Cortex of kidney (tissue), 1 donor: ENCODE measurements at places on chromosomes 6 and 20.

DNA sequence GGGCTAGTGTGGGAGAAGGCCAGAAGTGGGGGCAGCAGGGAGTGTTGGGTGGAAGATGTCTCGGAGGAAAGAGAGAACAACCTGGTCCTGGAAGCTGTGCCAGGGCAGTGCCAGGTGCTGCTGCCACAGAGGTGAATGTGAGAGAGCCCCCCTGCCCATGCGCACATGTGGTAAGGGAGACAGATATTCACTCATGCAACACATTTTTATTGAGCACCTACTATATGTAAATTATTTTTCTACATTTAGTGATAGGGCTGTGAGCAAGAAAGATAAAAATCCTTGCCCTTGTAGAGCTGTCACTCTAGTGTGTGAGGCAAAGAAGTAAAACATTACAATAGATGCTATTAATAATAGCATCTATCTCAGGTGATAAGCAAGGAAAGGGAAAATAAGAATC, 471 bp downstream of the CLPSL1 start:
- no peak for DNase-seq

GRCh38 chr6:32692019-32692418, 25.6 kb upstream of the HLA-DQB1 start:
- DNase-seq = no peak

DNA sequence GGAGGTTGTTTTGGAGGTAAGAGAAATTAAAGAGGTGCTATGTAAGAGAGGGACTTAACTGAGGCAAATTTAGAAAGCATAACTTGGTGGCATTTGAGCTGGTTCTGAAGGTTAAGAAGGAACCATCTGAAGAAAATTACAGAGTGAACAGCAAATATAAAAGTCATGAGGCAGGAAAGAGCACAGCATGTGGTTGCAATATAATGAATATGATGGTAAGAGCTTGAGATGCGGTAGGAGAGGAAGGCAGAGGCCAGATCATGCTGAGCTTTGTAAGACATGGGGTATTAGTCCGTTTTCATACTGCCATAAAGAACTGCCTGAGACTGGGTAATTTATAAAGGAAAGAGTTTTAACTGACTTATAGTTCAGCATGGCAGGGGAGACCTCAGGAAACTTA, 279.1 kb downstream of the UTRN start:
- DNase-seq = no peak

GRCh38 chr6:109299776-109300564, 82.3 kb downstream of the CD164 start:
- no peak for DNase-seq

DNA sequence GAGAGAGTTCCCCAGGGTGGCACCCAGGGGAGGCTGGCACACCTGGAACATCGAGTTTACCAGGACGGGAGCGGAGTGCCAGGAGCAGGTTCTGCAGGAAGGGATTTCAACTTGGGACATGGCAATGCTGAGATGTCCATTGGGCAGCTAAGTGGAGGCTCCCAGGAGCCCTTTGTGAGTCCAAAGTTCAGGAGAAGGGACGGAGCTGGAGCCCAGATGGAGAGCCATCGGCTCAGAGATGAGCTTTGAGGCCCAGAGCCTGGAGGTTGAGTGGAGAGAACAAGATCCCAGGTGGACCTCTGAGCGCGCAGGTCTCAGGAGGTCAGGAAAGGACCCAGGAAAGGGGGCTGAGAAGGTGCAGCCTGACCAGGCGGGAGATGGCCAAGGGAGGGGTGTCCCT, 67.5 kb upstream of the AFDN start:
- no peak for DNase-seq

DNA sequence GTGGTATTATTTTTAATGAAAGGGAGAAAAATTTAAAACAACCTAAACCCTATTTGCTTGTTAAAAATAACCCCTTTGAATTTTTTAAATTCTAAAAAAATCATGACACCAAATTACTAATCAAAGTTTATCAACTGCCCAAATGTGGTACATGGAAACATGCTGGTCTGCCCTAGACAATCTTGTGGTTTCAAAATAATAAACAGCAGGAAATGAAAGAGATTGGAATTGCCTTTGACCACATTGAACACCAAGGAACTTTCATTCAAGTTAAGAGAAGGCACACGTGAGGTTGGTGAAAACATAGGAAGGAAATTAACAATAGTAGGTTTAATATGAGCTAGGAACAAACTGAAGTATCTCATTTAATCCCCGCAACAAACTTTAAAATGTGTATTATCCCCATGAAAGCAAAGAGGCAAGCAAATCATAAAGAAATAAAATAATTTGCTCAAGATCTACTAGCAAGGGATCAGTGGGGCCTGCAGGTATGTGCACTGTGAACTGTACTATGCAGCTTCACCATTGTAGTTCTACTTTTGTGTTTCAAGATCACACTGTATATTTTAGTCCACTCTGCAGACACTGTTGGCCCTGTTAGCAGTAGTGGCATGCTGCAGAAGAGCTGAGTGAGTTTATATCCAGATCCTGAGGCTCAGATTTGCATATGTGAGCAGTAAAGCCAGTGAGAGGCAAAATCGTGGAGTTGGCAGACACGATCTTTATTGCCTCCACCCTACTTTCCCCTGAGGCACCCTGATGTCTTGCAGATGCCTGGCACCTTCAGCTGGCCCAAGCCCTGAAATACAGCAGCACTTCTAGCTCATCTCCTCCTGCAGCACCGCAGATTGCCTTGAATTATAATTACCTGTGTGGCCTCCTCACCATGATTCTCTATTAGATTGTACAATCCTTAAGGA, 157.8 kb upstream of the TENT5A start:
- DNase-seq = no peak

- no peak for DNase-seq
Measured at GRCh38 chr20:54197621-54198604, 10.0 kb upstream of the PFDN4 start.

DNA sequence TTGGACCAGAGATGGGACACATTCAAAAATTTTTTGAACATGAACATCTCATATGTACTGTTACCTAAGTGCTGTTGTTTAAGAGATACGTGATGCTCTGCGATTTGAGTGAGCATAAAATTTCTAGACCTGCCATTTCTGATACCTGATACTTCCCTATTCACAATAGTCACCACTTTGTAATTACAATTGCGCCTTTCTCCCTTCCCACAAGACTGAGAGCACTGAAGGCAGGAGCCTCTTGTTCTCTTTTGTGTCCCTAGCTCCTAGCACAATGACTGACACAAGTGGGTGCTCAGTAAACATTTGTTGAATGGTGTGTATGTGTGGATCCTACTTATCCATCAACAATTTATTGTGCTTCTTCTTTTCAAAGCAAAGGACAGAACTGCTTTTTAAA, 92.8 kb upstream of the TMEM30A start:
- DNase-seq = no peak

DNA sequence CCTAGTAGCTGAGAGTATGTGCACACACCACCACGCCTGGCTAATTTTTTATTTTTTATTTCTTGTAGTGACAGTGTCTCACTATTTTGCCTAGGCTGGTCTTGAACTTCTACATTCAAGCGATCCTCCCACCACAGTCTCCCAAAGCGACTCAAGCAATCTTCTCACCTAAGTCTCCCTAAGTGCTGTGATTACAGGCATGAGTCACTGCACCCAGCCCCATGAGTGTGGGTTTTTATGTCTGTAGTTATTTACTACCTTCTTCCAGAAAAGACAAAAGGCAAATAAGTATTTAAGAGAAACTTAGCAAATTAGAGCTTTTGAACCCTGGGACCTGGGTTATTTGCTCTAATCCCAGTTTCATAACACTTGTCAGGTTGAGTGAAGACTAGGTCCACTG, 92.3 kb upstream of the HCRTR2 start:
- no peak for DNase-seq

DNA sequence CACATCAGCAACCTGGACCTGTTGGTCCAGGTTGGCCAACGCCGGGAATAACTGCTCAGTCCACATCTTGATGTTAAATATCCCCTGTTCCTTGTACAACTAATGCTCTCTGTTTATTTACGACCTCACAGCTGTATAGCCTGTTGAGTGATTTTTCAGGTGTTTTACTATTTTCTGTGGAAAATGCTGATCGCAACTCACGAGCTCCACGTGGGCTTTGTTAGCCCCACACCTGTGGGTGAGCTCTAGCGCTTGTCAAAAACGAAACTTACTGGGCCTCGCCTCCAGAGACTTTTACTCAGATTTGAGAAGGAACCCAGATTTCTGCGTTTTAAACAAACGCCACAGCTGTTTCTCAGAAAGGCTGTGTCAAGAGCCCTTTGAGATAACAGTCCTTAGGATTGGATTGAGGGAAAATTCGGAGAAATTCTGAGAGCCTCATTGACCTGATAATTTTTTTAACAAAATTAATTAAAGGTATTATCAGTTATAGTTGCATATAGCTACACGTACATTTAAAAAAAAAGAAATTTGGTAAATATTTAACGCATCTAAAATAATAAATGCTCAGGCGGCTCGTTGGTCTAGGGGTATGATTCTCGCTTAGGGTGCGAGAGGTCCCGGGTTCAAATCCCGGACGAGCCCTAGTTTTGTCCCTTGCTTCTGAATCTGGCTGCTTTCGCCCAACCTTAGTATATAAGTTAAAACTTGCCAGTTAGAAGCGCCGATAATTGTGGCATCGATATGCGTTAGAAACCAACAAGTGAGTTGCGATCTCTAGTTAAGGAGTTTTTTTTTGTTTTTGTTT, 16.7 kb downstream of the HMGN4 start:
- no peak for DNase-seq

DNA sequence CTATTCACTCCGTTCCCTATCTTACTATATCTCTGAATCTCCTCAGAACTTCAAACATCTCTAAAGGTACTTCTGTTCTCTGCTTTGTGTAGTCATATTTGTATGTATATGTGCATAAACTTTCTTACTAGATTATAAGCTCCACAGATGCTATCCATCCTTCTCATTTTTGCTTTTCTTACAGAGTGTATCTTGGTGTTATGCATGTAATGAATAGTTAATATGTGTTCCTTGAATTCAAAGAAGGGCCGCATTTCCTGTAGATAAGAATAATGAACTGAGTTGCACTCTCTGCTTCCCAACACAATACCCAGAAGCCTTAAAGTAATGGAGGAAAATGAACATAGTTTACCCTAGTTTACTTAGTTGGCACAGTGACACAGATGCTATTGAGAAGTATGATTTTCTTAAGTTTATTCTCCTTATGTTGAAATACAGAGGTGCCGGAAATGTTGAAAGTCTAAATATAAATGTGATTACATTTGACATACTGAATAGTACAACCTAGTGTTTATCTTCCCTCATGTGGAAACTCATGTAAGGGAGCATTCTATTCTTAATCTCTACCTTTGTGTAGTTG, 6.0 kb downstream of the NUS1 start:
- DNase-seq = no peak

DNA sequence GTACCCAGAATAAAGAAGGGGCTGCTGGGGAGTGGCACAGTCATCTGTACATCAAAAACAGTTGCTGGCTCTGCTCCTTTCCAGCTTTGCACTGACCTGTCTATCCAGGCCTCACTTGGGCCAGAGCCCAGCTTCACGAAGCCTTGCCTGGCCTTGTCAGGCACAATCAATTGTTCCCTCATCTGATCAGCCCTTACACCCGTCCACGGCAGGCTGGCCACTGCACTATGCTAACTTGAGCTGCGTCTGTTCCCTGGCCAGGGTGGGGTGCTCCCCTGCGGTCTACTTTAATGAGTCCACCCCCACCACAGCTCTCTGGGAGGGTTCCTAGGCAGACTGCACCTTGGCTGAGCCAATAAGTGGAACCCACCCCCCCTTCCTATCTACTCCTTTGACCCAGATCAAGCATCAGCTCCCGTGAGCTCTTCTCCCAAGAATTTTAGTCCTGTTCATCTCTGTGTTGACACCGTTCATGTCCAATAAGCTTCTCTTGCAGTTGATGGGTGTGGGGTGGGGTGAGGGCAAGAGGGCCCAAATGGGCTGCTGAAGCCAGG, 74.3 kb upstream of the MLN start:
- no peak for DNase-seq

DNA sequence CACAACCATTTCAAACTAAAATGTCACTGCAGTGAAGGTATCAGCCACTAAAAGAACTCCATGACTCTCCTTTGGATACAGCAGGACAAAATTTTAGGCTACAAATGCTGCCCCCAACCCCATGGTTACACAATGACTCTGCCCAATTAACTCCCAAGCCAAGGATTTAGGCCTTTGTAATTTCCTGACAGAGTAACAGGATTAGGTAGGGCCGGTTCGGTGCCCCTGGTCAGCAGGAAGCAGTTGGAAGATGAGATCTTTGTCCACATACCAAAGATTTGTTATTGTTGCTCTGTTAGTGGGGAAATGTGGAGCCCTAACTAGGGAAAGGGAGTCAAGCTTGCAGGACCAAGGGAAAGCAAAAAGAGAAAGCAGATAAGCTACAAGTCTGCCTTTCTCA, 26.7 kb upstream of the RIPK1 start:
- no peak for DNase-seq

DNA sequence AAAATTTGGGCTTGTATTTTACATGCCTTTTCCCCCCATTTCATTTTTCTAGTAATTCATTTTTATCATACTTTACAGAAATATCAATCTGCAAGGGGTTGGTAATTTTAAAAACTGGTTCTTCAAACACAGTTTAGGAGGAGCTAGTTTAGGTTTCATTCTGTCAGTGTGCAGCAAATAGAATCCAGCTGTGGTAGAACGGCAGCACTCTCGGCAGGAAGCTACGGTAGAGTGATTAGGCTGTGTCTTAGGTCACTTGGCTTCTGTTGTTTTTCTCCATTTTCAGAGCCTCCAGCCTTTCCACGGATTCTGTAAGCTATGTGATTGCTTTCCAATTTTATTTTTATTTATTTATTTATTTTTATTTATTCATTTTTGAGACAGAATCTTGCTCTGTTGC, 32.7 kb downstream of the TLDC2 start:
- DNase-seq = no peak

GRCh38 chr6:10749734-10750133, 2.1 kb downstream of the TMEM14B start:
- no peak for DNase-seq

DNA sequence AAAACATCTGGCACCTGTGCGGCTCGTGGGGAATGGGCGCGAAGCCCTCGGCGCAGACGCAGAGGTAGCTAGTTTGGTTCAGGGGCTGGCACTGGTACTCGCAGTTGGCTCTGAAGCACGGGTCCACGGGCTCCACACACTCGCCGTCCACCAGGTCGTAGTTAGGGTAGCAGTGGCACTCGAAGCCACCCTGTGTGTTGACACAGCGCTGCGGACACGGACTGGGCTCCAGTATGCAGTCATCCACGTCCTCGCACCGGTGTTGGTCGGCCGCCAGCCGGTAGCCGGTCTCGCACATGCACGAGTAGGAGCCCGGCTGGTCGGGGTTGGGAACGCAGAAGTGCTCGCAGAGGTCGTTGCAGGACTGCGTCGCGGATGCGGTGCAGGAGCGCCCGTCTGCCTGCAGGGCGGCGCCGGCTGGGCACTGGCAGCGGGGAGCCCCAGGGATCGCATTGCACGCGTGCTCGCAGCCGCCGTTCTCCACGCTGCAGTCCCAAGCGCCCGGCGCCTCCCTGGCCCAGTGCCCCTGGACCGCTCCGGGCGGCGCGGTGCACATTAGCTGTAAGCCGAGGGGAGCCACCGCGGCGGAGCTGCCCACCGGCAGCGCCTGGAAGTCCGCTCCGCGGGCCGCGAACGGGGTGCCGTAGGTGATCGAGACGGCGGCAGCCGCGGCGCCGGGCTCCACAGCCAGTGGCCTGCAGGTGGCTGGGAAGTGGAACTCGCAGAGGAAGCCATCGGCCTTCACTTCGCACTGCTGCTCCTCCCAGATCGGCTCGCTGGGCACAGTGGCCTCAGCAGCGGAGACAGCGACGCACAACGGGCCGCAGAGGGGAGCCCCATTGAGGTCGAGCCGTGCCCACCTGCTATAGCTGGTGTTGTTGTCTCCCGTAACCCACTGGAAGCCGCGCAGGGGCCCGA, 930 bp downstream of the THBD start:
- DNase-seq = no peak

- no peak for DNase-seq
Measured at GRCh38 chr6:30819297-30819917, 64.9 kb upstream of the DDR1 start.
